Activated T-helper 2 cell treated with anti-CD3 and anti-CD28 coated beads, Interferon-gamma antibody, Interleukin-2, Interleukin-4, amounts not matched to agents 10 μg/mL and 5 μg/mL and 100 μg/mL, durations not matched to agents 14 hours and 24 hours and 36 hours (primary cell): ENCODE measurements at places on chromosomes 7 and 10.

DNA sequence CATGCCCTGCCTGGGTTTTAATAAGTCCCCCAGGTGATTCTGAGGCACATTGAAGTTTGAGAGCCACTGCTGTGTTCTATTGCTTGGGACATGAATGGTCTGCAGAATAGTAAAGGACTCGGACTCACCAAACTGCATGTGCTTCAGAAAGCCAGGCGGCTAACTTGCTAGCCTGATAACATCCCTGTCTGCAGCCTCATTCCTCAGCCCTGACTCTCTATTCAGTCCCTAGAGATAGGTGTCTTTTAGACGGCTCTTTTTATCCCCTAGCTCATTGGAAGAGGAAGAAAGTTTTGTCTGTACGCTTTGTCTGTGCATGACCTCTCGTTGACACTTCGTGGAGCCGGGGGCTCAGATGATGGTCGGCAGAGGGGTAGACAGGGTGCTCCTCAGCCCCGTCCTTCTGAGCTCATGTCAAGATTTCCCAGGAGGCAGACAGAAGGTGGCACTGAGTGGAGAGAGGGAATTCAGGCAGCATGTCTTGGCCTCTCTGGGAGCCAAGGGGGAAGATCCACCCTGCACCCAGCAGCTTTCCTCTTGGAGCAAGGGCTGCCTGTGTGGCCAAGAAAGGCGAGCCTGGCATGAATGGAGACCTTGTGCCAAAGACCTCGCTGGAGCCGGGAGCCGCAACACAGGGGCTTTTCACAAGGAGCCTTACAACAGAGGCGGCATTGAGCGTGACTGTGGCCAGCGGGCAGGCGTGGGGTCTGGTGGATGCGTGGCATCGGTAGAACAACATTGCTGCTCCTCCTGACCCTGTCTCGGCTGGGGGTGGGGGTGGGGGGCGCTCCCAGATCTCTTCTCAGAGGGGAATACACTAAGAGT, 51.1 kb upstream of the PODXL start:
- H3K4me3 ChIP-seq, result no peak overlapping the region
- H3K27me3 ChIP-seq, result peaks cover 15% of the 10 kb centered on the region
- H3K4me1 ChIP-seq, result no peaks in the 10 kb centered on the region
- no peak for DNase-seq
- H3K27ac ChIP-seq, result no peak overlapping the region

DNA sequence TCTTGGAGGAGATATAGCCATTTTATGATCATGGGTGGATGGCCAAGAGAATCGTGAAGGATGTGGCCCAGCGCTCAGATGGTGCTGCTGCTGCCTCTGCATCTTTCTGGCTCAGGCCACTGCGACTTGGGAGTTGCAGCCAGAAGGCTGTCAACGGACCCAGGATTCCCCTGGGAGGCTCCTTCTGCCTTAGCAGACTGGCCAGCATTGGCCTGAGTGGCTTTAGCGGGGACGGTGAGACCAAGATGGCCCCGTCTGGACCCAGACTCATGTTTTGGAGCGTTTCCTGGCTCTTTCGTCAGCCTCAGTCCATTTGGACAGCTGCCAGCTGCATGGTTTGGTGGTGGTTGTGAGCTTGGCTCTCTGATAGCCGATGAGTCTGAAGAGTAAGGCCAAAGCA, 97.2 kb downstream of the GALNT17 start:
- no peak overlapping the region for H3K27ac ChIP-seq
- no peak for DNase-seq
- no peak overlapping the region for H3K4me3 ChIP-seq
- no peaks in the 10 kb centered on the region for H3K4me1 ChIP-seq

DNA sequence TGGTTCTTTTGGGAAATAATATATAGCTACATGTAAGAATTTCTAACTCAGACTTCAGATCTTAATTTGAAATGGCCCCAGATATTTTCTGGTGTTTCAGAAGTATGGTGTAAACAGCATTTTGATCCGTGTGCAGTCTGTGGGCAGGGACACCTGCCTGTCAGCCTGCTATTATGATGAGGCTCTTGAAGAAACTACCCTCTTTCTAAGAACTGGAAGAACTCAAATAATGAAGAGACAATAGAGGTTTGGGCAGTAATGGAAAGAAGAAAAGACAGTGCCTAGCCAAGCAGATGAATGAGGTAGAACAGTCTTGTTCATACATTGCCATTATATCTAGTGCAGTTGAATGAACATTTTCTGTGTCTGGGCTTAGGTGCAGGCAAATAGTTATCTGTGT, 256.6 kb downstream of the ARHGAP21 start:
- H3K4me1 ChIP-seq, result peaks cover 48% of the 10 kb centered on the region
- peaks cover 21% of the 10 kb centered on the region for H3K27me3 ChIP-seq
- no peak for DNase-seq
- no peak overlapping the region for H3K27ac ChIP-seq
- no peaks in the 10 kb centered on the region for H3K36me3 ChIP-seq

DNA sequence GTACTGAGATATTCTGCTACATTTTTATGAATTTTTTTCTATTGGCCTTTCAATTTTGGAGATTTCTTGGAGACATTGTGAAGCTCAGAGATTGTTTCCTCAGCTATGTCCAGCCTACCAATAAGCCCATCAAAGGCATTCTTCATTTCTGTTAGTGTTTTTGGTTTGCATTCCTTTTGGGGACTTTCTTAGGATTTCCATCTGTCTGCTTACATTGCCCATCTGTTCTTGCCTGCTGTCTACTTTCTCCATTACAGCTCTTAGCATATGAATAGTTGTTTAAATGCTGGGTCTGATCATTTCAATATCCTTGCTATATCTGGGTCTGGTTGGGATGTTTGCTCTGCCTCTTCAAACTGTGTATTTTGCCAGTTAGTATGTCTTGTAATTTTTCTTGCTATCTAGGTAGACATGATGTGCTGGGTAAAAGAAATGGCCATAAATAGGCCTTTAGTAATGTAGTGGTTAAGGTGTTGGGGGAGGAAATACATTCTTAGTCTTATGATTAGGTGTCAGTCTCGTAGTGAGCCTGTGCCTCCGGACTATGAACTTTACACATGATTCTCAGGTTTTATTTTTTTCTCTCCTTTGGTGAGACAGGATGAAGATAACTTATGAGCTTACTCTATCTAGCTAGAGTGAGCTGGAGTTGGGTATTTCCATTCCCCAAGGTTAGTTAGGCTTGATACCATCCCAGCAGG, 32.6 kb upstream of the NME8 start:
- no peak overlapping the region for H3K4me3 ChIP-seq
- no peak for DNase-seq
- no peak overlapping the region for H3K27ac ChIP-seq
- no peaks in the 10 kb centered on the region for H3K36me3 ChIP-seq

DNA sequence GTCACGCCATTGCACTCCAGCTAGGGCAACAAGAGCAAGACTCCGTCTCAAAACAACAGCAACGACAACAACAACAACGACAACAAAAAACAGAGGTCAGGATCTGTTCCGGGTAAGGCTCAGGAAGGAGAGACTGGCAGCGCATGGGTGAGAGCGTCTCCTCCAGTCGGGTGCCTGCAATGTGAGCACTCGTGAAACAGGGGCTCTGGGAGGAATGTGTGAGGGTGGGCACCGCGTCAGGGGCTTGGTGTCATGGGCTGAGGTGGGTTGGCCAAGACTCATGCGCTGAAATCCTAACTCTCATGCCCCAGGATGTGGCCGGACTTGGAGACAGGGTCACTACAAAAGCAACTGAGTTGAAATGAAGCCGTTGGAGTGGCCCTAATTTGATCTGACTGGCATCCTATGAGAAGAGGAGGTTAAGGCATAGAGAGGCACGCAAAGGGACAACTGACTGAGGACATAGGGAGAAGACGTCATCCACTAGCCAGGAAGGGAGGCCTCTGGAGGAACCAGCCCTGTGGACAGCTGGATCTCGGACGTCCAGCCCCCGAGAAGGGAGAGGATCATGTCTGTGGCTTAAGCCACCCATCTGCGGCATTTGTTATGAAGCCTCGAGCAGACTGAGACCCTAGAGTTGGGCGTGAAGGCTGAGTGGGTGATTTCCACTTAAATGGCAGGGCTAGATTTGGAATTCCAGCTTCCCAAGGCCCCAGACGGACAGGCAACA, 241.5 kb upstream of the PITRM1 start:
- H3K27me3 ChIP-seq, result peaks cover 12% of the 10 kb centered on the region
- no peaks in the 10 kb centered on the region for H3K36me3 ChIP-seq
- no peak for DNase-seq
- no peak overlapping the region for H3K27ac ChIP-seq
- H3K4me3 ChIP-seq, result no peak overlapping the region
- no peaks in the 10 kb centered on the region for H3K4me1 ChIP-seq
